T-helper 2 cell (primary cell): ENCODE measurements at places on chromosomes 5 and 9.

- DNase-seq = no peak
These were observed 34.8 kb upstream of the TMC1 start for GRCh38 chr9:72486594-72486955.

DNA sequence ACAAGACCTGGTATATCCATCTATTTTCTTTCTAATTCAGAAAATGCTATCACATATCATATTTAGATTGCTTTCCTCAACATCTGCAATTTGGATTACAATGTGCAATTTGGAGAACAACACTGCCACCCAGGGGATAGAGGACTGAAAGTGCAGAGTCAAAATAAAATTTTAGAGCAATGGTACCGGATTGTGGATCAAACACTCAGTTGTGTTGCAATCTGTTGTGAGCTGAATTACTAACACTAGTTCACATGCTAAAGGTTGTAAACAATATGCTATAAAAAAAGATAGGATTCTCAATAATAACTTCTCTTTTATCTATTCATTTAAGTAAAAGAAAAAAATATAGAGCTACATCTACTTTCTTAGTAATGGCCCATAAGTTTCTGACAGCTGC, 11.9 kb upstream of the SRFBP1 start:
- DNase-seq = no peak

DNA sequence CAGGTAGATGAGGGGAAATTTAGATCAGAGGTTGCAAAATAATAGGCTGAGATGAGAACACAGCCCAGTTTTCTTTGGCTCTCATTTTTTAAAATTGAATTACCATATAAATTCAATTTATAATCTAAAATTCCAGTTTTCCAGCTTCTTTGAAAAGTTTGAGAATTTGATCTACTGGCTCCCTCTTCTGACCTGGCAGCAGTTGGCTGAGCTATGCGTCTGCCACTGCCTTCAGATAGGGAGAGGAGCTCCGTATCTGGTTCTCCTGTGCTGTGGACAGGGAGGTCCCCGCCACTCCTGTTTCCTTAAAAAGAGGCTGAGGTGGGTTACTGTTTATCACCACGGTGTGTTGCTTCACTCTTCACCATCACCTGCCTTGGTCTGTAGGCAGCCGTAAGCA, 103.7 kb downstream of the ARHGAP26 start:
- no peak for DNase-seq

DNA sequence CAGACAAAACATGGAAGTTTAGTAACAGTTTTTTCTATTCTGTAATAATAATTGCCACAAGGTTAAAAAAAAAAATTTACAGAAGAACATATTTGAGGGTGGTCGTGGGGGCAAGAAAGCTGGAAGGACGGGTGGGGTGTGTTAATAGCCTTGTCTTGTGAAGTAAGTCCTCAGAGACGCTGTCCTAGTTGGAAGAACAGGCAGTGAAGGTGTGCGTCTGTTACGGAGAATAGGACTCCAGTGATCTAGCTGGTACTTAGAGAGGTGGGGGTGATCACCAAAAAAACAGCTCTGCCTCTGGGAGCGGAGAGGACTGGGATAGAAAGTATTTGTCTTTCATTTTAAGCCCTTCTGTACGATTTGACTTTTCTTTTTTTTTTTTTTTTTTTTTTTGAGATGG, 17.7 kb downstream of the ABL1 start:
- no peak for DNase-seq

- DNase-seq = no peak
These were observed 31.5 kb upstream of the MYORG start for GRCh38 chr9:34408173-34408572.

GRCh38 chr5:74418261-74418660, 222.3 kb downstream of the ENC1 start:
- no peak for DNase-seq

DNA sequence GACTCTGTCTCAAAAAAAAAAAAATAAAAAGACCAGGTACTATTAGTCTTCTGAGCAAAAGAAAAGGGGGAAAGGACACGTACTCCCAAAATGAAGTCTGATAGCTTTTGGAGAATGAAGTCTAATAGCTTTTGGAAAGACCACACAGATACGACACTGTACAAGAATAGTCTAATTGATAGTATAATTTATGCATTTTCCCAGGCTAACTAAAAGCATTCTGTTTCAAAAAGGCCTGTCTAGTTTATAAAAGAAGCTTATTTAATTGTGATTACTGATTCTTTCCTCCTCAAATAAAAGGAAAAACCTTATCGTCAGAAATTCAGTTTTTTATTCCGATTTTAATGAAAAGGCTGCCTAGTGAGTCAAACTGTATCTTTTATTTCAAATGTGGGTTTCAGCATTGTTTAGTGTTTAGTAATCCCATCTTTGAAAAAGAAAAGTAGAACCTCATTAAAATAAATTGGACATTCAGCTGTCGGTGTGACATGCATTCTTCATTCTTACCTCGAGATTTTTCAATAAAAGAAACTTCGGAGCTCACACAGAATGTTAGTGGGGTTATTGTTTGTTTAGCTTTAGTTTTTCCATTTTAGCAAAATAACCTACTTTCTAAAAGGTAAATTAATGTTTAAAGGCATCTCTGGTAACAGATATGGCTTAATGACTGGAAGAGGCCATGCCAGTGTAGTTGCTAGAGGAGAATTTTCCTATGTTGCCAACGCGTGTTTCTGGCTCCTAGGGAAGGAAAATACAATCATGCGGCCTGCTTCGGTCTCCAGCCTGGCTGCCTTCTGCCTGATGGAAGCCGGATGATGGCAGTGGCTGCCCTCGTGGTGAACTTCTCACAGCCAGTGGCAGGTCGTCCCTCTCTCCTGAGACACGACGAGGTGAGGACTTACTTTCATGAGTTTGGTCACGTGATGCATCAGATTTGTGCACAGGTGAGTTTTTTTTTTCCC, 70.0 kb downstream of the NLN start:
- no peak for DNase-seq

- DNase-seq = no peak
These were observed 35.1 kb downstream of the BASP1 start for GRCh38 chr5:17252543-17252942.

DNA sequence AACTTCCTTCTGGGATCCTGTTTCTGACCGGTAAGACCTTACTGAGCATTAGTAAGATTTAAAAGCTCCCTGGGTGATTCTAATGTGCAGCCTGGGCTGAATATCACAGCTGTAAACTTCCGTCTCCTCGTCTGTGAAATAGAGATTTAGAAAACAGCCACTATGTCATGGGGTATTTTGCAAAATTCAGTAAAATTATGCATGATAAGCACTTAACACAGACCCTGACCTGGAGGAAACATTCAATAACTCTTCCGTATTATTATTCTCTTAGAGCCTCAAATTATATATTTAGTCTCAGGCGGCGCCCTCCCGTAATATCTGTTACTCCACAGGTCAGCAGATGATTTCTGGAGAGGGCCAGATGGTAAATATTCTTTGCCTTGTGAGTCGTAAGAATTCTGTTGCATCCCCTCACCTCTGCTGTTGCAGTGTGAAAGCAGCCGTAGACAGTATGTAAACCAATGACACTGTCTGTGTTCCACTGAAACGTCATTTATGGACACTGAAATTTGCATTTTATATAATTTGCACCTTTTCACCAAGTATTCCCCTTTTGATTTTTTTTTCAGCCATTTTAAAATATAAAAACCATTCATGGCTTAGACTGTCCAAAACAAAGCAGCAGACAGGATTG, 39.2 kb upstream of the RARS1 start:
- DNase-seq = no peak

DNA sequence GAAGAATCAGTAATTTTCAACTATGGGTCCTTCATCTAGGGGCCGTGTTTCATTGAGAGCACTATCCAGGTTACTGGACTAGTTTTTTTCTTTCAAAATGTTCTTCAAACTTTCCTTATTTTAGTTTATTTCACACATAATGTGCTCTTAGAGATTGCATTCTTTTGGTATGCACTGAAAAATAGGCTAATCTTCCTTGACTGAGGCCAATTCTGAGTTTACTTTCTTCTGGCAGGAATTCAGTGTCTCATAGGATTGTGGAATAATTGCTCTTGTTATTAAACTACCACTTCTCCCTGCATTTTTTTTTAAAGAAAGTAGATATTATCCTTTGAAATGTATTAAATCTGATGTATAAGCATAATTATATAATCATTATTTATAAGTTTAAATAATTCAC, 624.5 kb downstream of the RAB3C start:
- DNase-seq = no peak

DNA sequence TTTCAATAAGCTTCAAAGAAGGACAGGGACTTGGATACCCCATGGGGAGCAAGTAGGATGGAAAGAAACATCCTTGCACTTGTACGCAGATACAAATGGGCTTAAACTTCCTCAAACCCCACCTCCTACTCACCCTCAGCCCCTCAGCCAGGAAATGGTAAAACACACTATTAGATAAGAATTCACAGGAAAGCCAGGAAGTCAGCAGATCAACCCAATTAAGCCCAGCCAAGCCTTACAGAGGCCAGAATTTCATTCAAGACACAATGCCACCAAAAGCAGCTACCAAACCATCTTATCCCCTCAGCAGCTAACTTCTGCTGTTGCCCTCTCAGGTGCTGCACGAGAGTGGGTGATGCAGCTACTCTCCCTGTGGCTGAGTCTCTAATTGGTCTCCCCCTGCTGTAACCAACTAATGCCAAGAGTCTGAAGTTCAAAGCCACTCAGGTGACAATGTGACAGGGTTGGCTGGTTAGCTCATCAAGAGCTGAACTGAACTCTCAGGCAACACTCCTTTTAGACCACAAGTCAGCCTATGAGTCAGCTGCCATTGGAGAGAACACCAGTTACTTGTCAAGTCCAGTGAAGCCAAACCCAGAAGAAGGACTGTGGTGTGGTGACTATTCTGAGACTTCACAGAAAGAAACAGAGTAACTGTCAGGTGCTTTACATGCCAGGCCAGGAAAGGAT, 201.9 kb downstream of the ZNF608 start:
- DNase-seq = no peak

DNA sequence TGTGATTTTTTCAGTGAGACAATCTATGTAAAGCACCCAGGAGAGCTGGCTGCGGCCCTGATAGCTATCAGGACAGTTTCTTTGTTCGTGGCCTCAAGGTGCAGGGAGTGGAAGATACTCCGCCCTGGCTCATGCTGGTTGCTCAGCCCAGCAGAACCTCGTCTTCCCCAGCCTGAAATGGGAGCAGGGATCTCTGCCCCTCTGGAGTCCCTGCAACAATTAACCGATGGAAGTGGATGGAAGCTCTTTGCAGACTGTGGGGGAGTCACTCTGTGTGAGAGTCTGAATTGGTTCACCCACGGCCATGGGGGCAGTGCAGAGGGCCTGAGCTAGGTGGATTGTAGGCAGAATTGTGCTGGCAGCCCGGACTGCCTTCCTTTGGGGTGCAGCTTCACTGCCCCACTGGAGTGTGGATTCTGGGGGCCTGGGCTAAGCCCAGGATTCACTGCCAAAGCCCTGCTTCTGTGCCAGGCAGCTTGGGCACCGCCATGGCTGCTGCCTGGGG, 2.8 kb downstream of the AIF1L start:
- DNase-seq = no peak

DNA sequence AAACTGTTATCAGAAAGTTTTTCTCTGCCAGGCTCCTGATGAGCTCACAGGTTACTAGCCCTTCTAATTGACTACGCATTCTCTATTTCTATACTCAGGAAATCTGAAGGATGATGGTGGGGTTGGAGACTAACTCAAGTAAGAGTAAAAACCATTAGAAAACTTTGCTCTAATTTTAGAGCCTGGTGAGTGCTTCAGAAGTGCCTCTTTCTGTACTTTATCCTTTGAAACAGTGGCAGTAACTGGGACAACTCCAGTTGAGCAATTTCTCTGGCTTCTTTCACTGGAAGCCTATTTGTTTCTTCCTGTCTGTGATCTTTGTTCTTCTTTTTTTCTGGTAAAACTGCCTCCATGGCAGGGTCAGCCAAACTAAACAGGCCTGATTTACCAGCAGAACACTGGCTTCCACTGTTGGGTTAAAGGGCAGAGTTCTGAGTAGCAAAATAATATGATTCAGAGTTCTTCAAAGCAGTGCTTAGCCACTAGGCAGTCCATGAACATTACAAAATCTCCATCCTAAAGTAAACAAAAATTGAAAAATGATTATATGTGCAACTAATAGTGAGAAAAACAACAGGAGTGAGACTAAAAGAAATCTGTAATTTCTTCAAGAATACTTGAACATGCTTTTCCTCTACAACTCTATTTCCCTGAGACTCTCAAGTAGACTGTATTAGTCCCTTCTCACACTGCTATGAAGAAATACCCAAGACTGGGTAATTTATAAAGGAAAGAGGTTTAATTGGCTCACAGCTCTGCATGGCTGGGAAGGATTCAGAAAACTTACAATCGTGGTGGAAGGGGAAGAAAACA, 79.8 kb downstream of the MROH2B start:
- DNase-seq = no peak

GRCh38 chr9:110536822-110537221, 42.7 kb downstream of the SVEP1 start:
- no peak for DNase-seq

GRCh38 chr9:16252616-16253015, 617.9 kb downstream of the BNC2 start:
- no peak for DNase-seq

DNA sequence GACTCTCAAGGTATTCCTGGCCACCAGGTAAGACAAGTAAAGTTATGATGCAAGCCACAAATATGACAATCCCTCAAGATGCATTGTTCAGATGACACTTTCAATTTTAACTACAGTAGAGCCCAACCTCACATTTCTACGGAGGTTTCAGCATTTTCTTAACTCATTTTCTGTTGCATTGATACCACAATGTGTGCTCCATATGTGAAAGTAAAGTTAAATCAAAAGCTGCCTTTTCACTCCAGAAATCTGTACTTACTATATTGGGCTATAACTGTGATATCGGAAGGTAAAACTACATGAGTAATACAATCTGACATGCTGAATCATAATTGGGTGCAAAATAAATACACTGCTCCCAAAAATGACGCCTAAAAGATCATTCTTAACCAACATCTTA, 333.6 kb upstream of the MEF2C start:
- DNase-seq = no peak

DNA sequence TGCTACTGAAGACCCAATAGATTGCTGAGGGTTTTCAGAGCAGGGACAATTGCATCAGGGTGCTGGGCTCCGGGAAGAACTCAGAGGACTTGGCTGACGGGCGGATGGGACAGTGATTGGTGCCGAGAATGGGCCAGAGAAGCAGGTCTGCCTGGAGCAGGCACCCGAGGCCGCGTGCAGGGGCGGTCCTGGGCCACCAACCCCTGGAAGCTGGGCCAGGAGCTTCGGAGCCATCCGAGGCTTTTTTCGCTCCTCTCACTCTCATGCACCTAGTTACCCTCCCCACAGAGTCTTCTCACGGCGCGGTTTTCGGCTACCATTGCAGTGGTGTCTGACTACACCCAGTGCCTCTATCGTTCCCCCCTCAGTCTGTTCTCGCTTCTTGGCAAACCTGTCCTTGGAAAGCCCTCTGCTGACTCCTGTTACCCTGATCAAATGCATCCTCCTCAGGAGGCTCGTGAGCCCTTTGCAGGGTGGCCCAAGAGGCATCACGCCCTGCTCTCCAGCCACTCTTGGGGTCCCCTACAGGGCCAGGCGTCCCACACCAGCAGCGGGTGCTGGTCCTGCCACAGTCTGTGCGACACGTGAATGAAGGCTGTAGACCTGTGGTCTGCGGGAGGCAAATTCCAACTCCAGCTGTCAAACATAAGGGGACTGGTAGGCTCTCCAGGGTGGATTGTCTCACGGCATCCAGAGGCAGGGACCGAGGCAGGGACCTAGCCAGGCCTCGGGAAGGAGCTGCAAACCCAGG, 1.2 kb upstream of the CLPTM1L start:
- DNase-seq = no peak

- DNase-seq = no peak
These were observed 44.2 kb upstream of the PHF2 start for GRCh38 chr9:93532141-93532540.
